ENCODE measurements at places on chromosomes 2 and 18.
A peak's percentile ranks its signal among the peaks of the same experiment; 100 is the strongest.

GRCh38 chr18:23949863-23950262, 64.7 kb upstream of the TTC39C start:
- DNase-seq: no peak

DNA sequence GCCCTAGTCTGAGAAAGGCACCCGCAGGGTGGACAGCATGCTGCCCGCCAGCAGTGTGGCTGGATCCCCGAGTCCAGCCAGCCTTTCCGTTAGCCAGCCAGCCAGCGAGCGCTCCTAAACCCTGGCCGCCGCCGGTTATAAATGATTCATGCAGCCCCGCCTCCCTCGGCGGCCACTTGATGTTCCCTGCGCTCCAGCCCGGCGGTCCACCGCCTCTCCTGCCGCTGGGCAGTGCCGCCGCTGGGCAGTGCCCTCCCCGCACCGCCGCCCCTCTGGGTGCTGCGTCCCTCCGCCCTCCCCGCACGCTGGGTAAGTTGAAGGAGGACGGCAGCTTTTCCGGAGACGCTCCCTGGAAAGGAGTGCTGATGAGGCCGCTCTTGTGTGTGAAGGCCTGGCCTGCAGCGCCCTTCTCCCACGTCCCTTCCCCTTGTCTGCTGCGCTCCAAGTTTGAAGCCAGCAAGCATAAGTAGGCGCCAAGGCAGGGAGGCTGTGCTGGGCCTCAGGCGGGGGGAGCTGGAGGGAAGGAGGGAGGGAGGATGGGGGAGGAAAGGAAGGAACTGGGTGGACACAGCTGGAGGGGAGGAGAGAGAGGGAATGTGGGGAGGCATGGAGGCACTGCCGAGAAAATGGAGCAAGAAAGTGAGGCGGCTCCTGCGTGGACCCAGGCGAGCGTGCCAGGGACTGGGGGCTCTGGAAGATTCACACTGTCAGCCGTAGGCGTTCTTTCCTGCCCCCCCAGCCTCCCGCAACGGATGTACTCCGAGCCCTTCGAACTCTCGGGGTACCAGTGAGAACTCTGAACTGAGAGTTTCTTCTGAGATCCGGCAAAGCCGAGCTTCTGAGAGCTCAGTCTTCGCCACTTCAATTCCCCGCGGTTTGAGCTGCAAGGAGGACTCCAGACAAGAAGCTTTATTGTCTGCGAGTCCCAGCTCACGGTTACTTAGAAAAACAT, 131.9 kb downstream of the GLI2 start:
- no peak for DNase-seq

GRCh38 chr2:157304811-157305722, 20.6 kb downstream of the ERMN start:
- no peak for DNase-seq

DNA sequence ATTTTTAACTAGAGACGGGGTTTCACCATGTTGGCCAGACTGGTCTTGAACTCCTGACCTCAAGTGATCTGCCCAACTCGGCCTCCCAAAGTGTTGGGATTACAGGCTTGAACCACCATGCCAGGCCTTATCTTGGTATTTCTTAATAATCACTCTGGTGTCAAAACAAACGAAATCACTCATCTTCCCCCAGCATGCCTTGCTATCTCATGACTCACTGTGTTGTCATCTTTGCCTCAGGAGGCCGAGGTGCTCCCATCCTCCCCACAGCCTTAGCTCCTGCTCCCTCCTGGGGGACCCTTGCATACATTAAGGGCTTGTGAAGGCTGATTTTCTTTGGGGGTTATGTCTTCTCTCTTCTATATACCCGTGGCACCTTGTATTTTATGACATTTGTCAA, 250.1 kb upstream of the DPP10 start:
- DNase-seq: no peak

DNA sequence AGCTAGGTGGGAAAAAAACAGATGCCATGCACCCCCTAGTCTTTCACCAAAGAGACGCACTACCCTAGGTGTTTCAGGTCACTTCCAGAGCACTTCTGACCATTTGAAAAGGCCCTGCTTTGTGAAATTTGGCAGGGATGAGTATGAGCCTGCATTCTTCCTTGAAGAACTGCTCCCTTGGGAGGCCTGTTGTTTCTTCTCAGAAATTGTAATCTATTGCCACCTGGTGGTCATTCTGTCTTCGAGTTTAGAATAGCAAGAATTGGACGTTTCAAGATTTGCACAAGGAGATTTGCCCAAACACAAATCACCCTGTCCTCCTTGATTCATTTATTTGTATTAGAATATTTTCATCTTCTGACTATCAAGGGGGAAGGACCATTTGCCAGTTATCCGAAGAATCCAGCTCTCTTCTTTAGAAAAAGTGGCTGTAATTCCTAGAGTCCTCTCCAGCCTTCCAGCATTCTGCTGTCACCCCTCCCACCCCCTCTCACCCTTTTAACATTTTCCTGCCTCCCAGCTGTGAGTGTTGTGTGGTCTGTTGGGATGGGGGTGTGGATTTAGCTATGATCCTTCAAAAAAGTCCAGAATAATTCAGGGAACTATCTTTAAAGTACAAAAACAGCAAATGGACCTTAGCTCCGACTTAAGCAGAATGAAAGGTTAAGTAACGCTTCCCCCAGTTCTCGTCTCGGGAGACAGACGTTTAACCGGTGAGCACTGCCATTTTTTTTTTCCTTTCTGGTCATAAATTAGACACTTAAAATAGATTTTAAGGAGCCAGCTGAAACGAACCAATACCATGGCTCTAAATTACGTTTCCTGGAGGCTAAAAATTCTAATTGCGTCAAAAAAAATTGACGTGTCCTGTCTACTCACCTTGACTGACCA, 3.7 kb upstream of the GAD1 start:
- DNase-seq: peak; percentile 87

GRCh38 chr2:159164457-159164911, 122.0 kb downstream of the WDSUB1 start:
- DNase-seq: no peak

DNA sequence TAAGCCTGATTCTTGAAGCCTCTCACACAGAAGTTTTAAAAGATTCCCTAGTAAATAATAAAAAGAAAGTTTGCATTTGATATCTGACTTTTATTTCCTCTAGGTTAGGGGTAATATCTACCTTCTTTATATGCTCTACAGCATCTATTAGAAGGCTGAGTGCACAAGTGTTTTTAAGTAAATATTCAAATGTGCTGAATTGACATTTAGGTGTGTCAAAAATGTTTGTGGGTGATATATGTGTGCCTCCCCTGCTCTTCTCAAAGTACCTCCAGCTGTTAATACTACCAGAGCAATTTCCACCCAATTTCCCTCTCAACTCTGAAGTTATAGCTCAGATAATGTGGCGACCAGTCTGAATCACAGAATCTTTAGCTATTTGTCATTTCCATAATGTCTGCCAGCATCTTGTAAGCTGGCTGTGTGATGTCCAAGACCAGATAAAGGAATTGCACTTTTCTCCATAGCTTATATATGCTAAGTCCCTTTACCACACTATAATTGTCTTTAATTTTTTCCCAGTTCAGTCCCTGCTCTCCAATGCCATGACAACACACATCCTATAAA, 24.4 kb upstream of the ERMN start:
- DNase-seq: no peak

DNA sequence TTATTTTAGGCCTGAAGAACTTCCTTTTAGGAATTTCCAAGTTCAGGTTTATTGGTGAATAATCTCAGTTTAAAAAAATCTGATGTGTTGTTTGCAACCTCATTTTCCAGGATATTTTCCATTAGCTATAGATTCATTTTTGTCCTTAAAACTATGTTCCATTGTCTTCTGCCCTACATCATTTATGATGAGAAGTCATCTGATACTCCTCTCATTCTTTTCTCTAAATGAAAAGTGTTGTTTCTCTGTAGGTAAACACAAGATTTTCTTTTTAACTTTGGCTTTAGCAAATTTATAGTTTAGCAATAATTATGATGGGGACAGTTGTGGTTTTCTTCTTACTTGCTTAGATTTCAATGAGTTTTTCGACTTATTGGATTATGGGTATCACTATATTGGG, 427.3 kb downstream of the DCDC2C start:
- no peak for DNase-seq

Measured in COR-L47 (cell line).